Muscle of back (tissue), 13 donors: ENCODE measurements at places on chromosomes 2 and 18.

DNA sequence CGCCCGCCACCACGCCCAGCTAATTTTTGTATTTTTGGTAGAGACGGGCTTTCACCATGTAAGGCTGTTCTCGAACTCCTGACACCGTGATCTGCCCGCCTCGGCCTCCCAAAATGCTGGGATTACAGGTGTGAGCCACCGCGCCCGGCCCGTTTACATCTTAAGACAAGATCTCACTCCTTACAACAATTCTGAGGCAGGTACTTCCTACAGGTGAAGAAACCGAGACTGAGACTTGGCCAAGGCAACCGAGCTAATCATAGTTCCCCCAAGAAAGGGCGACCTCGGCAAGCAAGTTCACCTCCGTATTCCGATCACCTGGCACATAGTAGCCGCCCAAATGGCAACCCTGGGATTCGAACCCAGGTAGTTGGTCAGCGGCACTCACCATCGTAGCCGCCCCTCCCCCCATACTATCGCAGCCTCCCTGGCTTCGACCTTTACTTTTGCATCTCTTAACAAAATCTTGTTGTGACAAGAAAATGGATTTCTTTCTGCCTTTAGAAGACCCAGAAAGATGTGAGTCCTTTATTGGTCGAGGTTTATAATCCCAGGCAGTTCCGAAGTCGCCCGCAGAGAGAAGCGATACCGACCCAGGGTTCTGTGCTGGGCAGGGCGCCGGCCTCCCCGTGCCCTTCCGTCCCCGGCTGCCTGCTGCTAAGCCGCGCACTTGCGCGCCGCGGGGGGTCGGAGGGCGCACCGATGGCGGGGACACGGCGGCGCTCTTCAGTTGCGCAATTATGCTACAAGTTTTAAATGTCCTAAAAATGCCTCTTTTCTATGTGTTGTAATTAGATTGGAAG is 1.1 kb upstream of the FZD5 start:
- DNase-seq: peak; percentile 17

DNA sequence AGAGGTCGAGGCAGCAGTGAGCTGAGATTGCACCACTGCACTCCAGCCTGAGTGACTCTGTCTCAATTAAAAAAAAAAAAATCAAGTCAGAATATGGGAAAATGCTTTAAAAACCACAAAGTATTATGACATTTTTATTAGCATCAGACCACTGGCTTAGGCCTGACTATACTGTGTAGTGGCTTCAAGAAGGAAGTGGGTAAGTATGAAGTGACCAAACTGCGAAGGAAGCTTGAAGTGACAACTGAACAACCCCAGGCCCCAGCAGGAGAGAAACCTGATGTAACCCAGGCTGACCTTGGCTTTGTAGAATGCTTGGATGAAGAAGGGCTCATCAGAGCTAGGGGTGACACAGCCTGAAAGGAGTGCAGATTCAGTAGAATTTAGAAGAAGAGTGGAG is 21.4 kb upstream of the HAAO start:
- DNase-seq: no peak

GRCh38 chr18:79405781-79406575 is 10.2 kb downstream of the NFATC1 start:
- no peak for DNase-seq

DNA sequence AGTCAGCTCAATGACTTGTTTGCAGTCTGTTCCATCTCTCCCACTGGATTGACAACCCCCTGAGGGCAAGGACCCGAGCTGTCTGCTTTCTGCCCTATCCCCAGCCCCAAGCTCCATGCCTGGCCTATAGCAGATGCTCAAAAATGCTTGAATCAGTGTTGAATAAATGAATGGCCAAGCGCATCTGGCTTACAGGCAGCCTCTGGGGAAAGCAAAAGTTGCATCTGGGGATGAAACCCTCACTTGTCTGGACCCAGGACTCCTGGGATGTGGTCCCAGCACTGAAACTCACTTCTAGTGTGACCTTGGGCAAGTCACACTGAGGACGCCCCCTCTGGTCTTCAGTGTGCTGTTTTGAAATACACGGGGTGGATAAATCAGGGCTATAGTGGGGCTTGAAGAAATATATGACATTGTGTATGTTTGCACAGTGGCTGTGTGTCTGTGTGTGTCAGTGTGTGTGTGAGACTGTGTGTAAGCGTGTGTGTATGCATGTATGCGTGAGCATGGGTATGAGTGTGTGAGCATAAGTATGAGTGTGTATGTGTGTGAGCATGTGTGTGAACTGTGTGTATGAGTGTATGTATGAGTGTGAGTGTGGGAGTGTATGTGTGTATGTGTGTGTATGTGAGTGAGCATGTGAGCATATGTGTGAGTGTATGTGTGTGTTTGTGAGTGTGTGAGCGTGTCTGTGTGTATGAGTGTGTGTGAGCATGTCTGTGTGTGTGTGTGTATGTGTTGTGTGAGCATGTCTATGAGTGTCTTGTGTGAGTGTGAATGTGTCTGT is 27.8 kb upstream of the TNS1 start:
- DNase-seq: no peak

DNA sequence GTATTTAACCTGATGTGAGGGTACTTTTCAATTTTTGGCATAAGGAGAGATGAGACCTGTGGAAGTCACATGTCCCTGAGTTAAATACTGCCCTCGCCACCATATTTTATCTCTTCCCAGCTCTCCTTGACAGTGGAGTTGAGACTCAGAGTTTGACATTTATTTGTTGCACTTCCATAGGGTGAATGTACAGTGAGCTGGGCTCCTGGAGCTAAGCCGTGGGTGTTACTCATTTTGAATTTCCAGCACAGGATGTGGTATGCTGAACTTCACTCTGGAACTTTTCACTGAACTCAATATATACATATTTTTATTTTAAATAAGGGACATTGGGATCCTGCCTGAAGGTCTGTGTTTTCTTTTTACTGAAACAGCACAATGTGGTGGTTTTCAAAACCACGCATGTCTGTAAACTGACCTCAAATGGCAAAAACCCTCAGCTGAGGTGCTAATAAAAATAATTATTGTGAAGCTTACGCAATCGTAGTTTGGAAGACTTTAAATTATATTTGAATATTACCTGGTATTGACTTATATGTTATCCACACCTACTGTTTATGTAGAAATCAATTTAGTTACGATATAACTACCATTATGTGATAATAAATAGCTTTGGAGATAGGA is 12.1 kb downstream of the RNF144A start:
- DNase-seq: no peak

GRCh38 chr2:238551091-238551490 is 124.4 kb downstream of the ASB1 start:
- no peak for DNase-seq

GRCh38 chr2:60485055-60485454 is 68.4 kb downstream of the BCL11A start:
- DNase-seq: no peak
